ENCODE measurements at places on chromosomes 1 and 21.

DNA sequence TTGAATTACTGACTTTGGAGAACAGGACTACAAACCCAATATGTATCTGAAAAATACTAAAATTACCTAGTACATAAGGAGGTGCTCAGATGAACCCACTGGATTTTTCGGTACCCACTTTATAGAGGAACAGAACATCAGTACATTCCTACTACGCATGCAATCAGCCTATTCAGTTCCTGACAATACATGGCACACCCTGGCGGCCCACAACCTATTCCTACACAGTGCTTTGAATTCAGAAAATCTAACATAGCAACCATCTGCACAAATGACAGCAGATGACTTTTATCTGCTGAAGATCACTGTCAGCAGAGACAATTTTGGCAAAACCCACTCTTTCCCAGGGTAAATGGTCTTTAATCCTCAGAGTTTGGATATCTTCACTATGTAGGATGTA is 257.1 kb upstream of the GREM2 start:
- DNase-seq, result no peak

DNA sequence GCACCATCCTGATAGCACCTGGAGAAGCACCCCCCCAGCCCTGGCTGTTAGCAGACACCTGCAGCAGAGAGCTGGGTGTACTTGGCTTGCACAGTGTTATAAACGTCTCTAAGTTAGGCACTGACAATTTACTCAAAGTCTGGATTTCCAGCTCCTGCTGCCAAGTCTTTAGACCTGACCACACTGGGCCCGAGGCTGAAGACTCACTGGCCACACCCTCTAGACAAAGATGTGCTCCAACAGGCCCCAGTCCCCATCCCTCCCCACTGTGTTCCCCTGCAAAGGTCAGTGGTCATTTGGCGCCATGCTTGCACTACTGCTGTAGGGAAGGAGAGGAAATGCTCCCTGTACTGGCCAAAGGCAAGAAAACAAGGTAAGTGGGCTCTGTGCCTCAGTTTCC is 31.1 kb downstream of the PADI6 start:
- DNase-seq, result no peak

DNA sequence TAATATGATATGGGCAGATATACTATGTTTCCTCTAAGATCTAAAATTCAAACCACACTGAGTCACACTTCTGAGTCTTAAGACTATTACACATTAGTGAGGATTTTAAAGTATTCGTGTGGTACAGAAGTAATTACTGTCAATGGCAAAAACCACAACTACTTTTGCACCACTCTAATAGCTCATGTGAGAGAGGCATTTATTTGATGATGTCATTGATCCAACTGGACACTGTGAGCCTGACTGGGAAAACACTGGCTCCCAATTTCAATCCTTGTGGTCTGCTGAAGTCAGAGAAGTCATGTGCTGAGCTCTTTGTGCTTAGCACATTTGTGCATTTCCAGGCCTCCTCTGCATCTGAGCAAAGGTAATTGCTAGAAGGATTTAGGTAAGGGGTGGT is 377.8 kb downstream of the USH2A start:
- DNase-seq, result no peak

DNA sequence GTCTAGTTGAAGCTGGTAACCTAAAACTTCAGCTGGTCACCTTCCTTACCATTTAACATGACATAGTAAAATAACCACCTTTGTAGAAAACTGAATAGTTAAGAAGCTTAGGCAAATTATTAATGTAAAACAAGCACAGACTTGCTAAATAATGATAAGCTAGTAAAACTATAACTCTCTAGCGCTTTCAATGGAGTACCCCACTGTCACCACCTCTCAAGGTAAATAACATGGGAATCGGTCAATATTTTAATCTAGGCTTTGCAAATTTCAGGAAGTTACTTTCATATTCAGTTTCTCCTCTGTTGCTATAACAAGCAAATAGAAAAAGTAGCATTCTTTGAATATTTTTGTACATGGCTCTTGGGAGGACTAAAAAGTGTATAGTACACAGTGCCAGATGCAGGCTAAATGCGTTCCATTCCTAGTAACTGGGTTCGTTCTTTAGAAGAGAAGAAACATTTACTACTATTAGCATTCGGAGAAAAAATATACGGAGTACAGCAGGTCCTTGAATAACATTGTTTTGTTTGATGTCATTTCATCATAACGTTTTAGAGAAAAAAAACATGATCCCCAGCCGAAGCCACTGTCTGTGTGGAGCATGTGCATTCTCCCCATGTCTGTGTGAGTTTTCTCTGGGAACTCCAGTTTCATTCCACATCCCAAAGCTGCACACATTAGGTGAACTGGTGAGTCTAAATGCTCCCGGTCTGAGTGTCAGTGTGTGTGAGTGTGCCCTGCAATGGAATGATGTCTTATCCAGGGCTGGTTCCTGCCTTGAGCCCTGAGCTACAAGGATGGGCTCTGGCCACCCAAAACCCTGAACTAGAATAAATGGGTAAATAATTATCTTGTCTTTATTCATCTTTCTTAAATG is 52.5 kb downstream of the EPRS1 start:
- no peak for DNase-seq

DNA sequence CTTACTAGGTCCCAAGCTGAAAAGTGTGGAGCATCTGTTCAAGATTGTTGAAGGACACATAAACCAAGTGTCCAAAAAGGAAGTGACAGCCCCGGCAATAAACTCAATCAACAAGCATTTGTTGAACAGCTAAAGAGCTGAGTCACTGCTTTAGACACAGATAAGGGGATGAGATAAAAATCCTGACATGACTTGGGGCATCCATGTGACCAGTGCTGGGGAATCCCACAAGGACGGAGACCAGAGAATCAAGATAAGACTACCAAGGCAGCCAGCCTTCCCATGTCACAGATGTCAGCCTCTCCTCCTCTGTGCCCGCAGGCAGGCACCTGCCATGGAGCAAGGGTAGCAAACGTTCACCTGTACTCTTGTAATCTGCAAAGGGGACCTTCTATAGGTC is 118.6 kb upstream of the KAZN start:
- DNase-seq, result no peak

DNA sequence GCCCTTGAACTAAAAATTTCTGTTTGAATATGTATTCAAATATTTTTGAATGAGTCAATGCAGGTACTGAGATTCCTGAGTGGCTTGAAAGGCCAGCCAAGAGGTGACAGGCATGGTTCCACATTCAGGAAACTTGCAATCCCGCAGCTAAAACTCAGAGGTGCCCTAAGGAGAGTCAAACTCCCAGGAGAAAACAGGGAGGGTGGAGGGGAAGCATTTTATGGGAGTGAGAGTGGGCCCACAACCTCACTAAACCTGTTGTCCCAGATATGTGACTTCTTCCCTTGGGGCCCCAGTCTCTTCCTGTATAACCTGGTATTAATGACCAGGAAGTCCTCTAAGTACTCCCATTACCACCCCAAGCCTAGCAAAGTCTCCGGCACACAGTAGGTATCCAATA is 189.6 kb downstream of the PLPP3 start:
- no peak for DNase-seq

DNA sequence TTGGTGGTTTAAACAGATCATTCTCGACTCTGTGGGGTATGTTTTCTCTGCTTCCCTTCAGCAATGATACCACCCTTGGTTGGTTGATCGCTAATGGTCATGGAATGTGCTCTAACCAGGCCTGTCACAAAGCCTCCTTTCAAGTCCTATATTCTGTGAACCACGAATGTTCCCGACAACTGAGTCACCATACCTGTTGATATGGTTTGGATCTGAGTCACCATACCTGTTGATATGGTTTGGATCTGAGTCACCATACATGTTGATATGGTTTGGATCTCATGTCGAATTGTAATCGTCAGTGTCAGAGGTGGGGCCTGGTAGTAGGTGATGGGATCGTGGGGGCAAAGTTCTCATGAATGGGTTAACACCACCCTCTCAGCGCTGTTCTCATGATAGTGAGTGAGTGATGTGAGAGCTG is 10.2 kb upstream of the CAMK2N1 start:
- no peak for DNase-seq

DNA sequence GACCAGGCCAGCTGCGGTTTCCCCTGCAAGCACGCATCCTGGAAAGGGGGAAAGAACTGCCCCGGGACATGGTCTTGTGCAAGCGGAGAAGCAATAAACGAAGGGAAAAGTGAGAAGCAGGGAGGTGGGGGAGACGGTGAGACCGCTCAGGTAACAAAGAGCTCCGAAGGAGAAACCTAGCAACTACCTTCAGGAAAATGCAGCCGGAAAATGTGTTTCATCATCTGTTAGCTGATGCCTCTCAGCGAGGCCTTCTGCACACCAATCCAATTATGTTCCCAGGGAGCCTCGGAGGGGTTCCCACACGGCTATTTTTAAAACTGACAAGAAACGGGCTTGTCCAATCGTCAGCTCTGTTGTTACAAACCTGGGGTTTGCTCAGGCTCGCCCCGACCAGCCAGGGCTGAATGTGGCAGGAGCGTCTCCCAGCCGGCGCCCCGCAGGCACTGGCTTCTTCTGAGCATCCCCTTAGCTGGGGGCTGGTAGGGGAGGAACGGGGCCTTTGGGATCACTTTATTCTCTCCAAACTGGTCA is 3.4 kb downstream of the RIPK4 start:
- DNase-seq, result no peak

DNA sequence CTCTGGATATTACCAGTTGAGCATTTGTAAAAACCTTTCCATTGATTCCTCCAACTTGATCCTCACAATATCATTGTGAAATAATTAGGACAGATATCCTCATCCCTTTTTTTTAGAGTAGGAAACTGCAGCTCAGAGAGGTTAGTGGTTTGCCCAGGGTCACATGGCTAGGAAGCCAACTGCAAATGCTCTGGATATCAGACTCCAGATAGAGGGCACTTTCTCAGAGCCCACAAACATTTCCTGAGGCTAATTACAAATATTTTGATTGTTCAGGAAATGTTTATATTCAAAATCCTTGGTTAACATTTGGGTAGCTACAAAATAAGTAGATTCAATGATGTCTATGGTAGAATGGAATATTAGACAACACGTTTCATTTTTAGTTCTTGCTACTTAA is 154.8 kb upstream of the DPYD start:
- no peak for DNase-seq

- DNase-seq, result no peak
Measured at GRCh38 chr1:110328274-110328673, 10.9 kb upstream of the RBM15 start.

DNA sequence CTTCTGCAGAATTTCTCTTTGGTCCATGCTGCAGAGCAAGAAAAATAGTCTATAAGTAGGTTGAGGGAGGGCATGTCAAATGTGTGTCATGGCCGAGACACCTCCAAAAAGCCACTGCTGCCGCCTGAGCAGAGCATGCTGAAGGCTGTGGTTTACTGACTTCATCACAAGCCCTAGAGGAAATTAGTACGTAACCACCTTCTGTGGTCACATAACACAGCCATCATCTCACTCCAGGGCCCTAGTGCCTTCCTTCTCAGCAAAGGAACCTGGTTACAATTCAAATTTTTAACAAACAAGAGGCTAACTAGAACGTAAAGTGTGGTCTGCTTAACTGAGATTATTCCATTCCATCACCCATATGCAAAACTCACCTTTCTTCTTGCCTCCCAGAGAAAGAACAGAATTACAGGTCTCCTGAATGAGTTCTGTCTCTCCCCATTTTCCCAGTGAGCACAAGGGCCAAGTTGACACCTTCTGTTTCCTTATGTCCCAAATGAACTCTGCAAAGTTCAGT is at the start of gene PTPN22:
Gene PTPN22, minus strand, starts transcription at position 116 of the 517 bp plus-strand sequence.
- peak; percentile 80 for DNase-seq

- DNase-seq, result no peak
Measured at GRCh38 chr1:225891229-225891972, 2.5 kb upstream of the LEFTY1 start.

DNA sequence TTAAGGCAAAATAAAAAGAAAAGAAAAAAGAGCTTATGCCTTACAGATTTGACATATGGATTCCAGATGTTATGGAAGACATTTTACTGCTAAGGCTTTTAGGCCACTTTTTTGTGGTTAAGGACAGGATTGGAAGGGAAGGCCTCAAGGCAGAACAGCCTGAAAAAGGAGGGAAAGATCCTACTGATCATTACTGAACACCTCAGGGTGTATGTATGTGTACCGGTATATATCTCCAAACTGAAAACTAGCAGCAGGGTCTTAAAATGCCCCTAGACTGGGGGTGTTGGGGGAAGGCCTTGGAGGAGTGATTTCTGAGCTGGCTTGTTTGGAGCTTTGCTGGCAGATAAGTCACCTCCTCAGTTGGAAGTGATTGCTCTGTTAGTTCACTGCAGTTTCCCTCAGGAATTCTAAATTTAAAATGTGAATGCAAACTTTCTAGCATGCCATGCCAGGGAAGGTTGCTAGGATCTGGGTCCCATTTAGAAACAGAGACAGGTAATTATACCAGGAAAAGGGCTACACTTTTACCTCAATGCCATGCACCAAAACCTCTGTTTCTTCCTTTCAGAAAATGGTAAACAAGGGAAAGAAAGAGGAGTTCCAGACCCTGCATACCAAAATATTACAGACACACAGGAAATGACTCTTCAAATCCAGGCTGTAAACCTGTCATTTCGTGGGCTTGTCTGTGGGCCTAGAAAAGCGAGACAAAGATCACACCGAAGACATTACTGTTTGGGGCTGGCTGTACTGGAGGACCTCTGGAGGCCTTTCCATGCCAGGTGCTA is 15.0 kb downstream of the C1orf52 start:
- DNase-seq, result no peak

GRCh38 chr21:23138797-23139196 is 2140.6 kb downstream of the NCAM2 start:
- DNase-seq, result no peak
